ENCODE measurements at places on chromosomes 3 and 15.

DNA sequence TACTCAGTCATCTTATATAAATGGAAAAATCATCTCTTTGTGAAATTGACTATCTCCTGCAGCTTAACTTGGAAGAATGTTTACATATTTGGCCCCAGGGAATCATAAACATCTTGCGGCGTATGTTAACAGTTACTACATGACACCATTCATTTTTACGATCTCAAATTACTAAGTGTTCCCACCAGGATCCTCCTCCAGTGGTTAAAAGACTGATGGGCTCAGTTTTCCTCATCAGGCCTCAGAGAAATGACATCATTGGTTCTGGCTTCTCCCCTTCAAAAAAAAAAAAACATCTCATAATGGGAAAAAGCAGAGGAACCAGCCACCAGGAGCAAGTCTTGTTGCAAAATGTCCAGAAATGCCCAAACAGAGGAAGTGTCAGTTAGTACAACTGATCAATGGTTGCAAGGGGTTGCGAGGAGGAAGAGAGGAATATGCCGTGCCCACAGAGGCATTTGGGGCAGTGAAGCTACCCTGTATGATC is 70.5 kb upstream of the LIPC start:
- no peak for DNase-seq
- H3K36me3 ChIP-seq: peaks cover 4% of the 10 kb centered on the region
- H3K4me3 ChIP-seq: no peak overlapping the region
- H3K27ac ChIP-seq: no peak overlapping the region

DNA sequence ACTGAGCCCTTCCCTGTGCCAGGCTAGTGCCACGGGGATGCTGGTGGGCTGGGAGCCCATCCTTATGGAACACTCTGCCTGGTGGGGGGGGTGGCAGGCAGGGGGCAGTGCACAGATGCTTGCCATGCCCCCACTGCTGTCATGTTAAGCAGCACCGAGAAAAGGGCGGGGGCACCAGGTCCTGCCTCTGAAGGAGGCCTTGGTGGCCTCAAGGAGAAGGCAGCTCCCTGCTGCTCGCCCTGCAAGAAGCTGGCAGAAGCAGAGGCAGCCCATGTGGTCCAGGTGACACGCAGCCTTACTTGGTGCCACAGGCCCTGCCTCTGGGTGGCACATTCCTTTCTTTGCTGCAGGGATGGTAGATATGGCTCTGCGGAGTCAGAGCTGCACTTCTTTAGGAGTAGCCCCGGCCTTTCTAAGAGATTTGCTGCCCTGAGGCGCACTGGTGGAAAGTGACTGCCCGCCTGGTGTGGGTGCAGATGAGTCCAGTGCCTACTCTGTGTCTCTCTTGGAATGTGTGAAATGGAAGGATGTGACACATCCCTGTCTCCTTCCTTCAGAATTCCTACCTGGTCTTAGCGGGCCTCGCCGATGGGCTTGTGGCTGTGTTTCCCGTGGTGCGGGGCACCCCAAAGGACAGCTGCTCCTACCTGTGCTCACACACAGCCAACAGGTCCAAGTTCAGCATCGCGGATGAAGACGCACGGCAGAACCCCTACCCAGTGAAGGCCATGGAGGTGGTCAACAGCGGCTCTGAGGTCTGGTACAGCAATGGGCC is 145.8 kb downstream of the LRRK1 start:
- DNase-seq: no peak
- H3K4me1 ChIP-seq: peaks cover 75% of the 10 kb centered on the region
- H3K36me3 ChIP-seq: no peaks in the 10 kb centered on the region
- H3K27ac ChIP-seq: peak overlapping the region; percentile 29

GRCh38 chr3:106379251-106379750 is 510.5 kb upstream of the CBLB start:
- H3K36me3 ChIP-seq: no peaks in the 10 kb centered on the region
- H3K4me1 ChIP-seq: peaks cover 22% of the 10 kb centered on the region
- H3K4me3 ChIP-seq: no peak overlapping the region
- no peaks in the 10 kb centered on the region for H3K27me3 ChIP-seq

GRCh38 chr3:40899286-40899712 is 300.0 kb upstream of the CTNNB1 start:
- no peaks in the 10 kb centered on the region for H3K36me3 ChIP-seq
- H3K27ac ChIP-seq: no peak overlapping the region
- no peak for DNase-seq

GRCh38 chr3:113040231-113040630 is 49.4 kb downstream of the GTPBP8 start:
- H3K4me3 ChIP-seq: no peak overlapping the region
- H3K36me3 ChIP-seq: peaks cover 4% of the 10 kb centered on the region
- H3K4me1 ChIP-seq: no peaks in the 10 kb centered on the region
- no peak for DNase-seq
- H3K27ac ChIP-seq: peak overlapping the region; percentile 3
- no peaks in the 10 kb centered on the region for H3K27me3 ChIP-seq

- peaks cover 15% of the 10 kb centered on the region for H3K4me1 ChIP-seq
- H3K27ac ChIP-seq: no peak overlapping the region
- no peak for DNase-seq
- H3K27me3 ChIP-seq: peaks cover 4% of the 10 kb centered on the region
- H3K4me3 ChIP-seq: no peak overlapping the region
Observed at GRCh38 chr3:127214975-127215374, 22.0 kb downstream of the PRR23E start.

GRCh38 chr3:121794264-121794983 is 40.4 kb downstream of the IQCB1 start:
- no peaks in the 10 kb centered on the region for H3K4me1 ChIP-seq
- DNase-seq: no peak
- H3K36me3 ChIP-seq: peaks cover 9% of the 10 kb centered on the region
- no peaks in the 10 kb centered on the region for H3K27me3 ChIP-seq
- no peak overlapping the region for H3K27ac ChIP-seq

Data from neural crest cell (in vitro differentiated cells).